Stimulated activated CD4-positive, alpha-beta T cell treated with anti-CD3 and anti-CD28 coated beads, Interleukin-15, amount 100 ng/mL, for 1 hour (primary cell): ENCODE measurements at places on chromosomes 7 and 10.

DNA sequence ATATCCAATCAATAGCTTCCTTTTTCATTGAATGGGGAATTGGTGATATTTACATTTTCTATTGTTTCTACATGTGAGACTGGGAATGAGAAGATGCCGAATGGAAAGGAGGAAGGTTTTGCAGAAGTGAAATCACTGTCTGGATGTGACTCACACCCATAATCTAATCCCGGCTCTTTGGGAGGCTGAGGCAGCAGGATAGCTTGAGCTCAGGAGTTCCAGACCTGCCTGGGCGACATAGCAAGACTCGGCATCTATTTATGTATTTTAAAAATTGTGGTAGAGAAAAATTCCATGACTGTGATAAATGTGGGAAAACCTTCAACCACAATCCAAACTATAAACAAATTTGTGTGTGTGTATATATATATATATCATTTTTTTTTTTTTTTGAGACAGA, 10.9 kb upstream of the FIS1 start:
- DNase-seq, result no peak

DNA sequence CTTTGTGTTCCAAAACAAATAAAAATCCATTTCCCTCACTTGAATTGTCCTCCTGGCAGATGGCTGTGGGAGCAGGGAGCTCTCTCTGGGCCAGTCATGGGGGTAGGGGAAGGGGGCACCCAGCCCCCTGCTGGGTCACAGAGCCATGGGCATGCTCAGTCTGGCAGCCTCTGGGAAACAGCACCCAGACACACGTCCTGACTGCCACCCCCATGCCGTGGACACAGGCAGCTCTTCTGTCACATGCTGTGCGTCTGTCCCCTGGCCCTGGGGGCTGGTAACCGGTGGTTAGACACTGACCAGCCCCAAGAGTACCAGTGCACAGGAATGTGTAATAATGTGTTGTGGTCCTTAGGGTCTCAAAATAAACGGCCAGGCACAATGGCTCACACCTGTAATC, 47.0 kb downstream of the RASGEF1A start:
- DNase-seq, result no peak

DNA sequence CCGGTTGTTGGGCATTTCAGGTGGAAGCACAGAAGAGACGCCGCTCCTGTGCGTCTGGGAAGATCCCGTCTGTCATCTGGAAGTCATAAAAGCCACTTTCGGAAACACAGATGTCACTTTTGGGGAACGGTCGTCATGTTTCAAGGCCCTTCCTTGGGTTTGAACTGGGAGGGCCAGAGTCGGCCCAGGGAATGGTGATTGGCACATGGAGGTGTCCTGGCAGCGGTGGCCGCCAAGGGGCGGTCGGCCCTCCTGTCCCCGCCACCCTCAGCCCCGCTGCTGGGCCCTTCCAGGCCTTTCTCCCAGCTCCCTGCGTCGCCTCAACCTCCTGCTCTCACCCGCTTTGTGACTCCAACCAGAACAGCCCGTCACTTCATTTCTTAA, 115.2 kb upstream of the SFMBT2 start:
- DNase-seq, result no peak

DNA sequence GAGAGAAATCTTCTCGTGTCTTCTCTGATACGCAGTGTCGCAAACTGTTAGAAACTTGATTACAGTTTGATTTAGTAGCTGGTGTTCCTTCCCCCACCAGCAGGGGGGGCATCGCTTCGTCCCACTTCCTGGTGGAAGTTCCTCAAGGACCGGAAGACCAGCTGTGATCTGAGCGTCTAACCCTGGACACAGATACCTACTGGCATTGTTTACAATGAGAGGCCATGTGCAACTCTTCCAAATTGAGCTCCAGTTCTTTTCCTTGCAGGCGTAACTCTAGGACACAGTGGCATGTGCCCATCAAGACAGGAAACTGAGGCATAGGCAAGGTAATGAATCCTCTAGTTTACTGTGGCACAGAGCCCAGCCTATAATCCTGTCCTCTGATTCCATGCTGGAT, 219.0 kb downstream of the CCDC3 start:
- peak; percentile 8 for DNase-seq

GRCh38 chr10:4075443-4075842, 290.4 kb upstream of the KLF6 start:
- DNase-seq, result no peak

GRCh38 chr7:95004618-95005247, 97.3 kb downstream of the PPP1R9A start:
- DNase-seq, result no peak

DNA sequence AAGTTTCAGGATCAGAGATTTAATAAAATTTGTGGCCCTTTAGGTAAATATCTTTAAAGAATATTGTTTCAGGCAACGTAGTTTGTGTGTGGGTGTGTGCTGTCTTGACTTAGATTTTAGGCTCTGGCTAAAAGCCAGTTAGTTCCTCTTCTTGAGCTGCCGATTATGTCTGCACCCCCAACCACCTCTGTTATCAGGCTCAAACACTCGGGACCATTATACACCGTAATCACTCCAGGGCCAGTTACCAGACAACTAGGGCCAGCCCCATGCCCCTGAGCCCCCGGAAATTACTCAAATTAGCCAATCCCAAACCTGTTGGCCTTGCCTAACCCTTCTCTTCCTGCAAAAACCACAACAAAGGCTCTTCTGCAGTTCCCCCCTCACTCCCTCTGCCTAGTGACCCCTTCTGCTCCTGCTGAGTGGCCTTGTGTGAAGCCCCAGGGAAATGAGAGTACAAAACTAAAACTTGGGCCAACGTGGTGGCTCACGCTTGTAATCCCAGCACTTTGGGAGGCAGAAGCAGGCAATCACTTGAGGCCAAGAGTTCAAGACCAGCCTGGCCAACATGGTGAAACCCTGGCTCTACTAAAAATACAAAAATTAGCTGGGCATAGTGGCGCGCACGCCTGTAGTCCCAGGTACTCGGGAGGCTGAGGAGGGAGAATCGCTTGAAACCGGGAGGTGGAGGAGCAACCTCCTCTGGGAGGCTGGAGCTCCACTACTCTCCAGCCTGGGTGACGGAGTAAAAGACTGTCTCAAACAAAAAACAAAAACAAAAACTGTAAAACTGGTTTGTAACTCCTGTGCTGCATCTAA, 9.2 kb upstream of the HNRNPF start:
- no peak for DNase-seq

- DNase-seq, result no peak
These were observed 37.2 kb downstream of the CUBN start for GRCh38 chr10:17092216-17092944.

GRCh38 chr10:28897617-28898464, 220.5 kb downstream of the BAMBI start:
- DNase-seq, result no peak

GRCh38 chr10:48400129-48400849, 93.8 kb downstream of the MAPK8 start:
- no peak for DNase-seq

- no peak for DNase-seq
These were observed 17.1 kb downstream of the ENTPD7 start for GRCh38 chr10:99676426-99676825.

- no peak for DNase-seq
These were observed 23.5 kb upstream of the VCL start for GRCh38 chr10:73974309-73974946.

GRCh38 chr7:33736521-33737221, 168.7 kb upstream of the BMPER start:
- DNase-seq, result no peak

DNA sequence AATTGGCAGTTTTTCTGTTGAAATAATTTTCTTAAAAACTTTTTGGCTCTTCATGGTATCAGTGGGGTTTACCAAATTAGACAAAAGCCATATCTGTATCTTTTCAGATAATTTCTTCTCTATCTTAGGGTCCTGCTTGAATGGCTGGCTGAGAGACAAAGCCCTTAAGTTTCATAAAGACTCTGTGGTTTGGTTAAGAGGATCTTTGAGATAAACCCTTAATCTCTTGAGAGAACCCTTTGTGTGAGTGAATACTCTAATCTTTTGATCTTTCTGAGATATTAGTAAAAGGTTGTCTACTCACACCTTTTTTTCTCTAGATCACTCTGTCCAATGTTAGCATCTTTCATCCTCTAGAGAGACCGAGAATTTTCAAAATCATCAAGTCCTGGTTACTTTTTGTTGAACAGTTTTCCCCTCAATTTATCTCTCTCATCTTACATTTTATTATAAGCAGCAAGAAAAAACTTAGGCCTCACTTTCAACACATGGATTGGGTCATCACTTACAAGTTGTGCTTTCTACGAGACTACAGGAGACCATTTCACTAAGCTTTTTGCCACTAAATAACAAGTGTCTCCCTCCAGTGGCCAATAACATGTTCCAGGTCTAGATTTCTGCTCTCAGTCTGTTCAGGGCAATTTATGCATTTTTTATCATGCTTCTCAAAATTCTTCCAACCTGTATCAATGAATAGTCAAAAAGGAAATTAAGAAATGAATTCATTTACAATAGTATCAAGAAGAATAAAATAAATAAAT, 28.4 kb downstream of the DNAJC9 start:
- no peak for DNase-seq

- DNase-seq, result no peak
These were observed 11.2 kb upstream of the NRCAM start for GRCh38 chr7:108467391-108467790.

- no peak for DNase-seq
These were observed 79.5 kb downstream of the FAM185A start for GRCh38 chr7:102828286-102828685.

DNA sequence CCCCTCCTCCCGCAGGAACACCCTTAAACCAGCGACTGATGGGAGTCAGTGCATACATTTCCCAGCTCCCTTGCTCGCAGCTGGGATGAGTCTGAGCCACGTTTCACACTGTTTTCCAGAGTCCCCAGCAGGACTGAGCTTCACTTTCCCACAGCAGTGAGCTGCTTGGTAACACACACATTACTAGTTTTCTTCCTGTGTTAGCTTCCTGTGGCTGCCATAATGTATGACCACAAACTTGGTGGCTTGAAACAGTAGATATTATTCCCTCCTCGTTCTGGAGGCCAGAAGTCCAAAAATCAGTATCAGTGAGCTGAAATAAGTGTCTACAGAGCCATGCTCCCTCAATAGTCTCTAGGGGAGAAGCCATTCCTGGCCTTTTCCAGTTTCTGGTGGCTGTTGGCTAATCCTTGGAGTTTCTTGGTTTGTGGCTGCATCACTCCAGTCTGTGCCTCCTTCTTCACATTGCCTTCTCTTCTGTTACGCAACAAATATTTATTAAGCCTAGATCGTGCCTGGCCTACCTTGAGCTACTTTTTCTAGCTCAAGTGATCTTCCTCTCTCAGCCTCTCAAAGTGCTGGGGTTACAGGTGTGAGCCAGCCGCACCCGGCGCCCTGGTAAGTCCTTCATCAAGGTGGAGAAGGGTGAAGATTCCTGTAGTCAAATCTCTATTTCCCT, 26.2 kb upstream of the CARD11 start:
- no peak for DNase-seq

DNA sequence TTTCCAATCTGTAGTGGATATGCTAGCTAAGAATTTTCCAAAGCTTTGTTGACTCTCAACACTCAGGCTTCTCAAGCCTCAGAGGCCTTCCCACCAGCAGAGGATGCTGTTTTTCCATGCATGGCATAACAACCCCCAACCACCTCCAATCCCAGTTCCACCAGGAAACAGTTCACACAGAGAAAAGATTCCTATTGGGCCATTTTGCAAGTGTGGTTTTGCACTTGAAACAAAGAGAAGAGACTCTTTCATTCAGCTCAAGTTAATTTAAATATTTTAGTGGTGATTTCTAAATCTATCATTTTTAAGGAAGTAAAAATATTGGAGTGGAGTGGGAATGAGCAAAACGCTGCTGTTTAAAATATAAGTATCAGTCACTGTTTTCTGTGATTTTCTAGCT, 105.6 kb upstream of the COL1A2 start:
- DNase-seq, result no peak

DNA sequence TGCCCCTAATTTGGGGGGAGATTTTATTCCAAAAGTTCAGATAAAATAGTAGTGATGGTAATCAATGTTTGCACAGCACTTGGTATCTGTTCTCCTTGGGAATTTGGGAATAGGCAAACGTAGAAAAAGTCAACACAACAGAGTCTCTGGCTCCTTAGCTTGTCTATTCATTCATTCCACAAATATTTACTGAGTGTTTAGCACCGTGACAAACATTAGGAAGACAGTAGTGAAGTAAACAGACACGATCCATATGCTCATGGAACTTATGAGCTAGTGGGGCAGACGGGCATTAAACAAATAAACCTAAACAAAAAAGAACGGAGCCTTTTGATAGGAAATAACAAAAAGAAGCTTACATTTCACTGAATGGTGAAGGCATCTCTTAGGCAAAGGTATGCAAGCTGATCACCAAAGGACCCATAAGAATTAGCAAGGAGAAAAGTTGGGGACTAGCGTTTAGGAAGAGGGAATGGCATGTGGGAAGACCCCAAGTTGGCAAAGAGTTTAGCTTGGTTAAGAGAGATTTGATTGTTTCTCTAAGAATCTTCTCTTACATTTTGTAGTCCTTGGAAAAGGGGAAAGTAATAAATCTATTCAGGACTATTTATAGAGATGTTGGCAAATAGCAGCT, 243.9 kb upstream of the NPY start:
- DNase-seq, result no peak

- DNase-seq, result no peak
These were observed 26.7 kb downstream of the ERCC6 start for GRCh38 chr10:49512121-49512809.

- DNase-seq, result no peak
These were observed 134.8 kb downstream of the CFAP58 start for GRCh38 chr10:104488439-104488832.

DNA sequence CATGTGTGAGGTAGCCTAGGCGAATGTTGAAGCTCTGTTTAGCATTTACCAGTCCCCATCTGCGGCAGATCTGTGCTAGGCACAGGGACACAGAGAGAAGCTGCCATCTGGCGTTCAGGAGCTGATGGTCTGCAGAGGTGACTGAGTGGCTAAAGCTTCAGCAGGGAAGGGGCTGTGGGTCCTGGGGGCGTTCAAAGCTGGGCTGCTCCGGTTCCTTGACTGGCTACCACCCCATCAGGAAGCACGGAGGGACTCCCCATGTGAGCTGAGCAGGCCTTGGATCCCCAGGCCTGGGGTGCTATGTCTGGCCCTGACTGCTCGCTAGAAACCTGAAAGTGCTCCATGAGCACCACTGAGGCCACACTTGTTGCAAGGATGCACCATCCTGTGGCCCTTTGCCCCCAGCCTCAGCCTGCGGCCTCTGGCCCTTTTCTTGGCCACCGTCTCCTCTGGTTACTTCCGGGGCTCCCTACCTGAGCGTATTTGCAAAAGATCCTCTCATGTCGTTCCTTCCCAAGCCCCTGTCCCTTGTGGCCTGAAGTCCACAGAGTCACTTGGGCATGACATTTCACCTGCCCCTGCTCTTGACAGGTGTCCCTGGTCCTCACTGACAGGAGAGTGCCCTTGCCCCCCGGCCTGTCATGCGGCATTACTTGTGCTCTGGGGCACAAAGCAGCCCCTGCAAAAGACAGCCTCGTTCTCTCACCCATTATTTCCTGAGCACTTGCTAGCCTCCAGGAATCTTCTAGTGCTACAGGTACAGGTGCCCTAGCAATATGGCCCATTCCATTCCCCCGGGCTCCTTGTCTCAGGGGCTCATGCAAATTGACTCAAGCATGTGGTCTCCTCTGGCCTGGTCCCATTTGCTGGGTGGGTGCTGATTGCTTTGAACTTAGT, 108.1 kb downstream of the GLRX3 start:
- no peak for DNase-seq

DNA sequence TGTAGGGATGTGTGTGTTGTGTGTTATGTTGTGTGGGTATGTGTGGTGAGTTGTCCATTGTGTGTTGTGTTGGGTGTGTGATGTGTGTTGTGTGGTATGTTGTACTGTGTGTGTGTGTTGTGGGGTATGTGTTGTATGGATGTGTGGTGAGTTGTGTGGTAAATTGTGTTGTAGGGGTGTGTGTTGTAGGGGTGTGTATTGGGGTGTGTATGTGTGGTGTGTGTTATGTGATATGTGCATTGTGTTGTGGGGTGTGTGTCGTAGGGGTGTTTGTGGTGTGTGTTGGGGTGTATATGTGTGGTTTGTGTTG, 97.8 kb upstream of the PODXL start:
- no peak for DNase-seq
